ENCODE measurements at places on chromosomes 5 and 9. TPM values are rescaled to one million over a fixed set of nuclear protein-coding genes. Genes with fewer than 3 reads are reported as not detected.

The ESM1 gene
- 0.19 TPM for total RNA-seq

The PCDHB5 gene
- total RNA-seq = 1.6 TPM

The RAD1 gene
- total RNA-seq = 22.7 TPM

The SAXO1 gene
- not detected for total RNA-seq

The SEC61B gene
- 49.6 TPM for total RNA-seq

The PRRX2 gene
- total RNA-seq = 0.54 TPM

The SNX2 gene
- total RNA-seq = 41.4 TPM

The GPR150 gene
- total RNA-seq = not detected

The SEMA6A gene
- 7.8 TPM for total RNA-seq

DNA sequence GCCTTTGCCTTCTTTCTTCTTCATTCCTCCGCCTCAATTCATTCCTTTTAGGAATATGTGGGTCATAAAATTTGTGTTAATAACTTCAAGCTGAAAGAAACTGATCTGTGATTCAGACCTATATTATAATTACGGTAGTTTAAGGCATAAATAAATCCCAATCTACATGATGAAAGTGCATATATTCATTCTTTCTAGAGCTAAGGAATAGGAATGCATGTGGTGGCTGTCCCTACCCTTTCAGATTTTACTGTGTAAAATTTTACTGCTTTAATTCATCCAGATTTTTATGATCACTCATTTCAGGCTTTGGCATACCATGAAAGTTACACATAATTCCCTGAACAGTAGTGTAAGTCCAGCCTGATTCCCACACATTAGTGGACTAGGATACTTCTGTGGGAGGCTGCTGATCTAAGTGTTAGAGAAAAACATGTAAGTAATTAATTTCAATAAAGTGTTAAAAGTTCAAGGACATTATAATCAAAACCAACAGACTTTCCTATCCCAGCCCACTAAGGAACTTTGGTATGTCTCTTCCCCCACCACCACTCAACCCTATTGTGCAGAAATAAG is 83.1 kb downstream of the HINT1 start:
- DNase-seq = no peak

GRCh38 chr5:98795243-98795642 is 21.8 kb downstream of the RGMB start:
- DNase-seq = no peak

DNA sequence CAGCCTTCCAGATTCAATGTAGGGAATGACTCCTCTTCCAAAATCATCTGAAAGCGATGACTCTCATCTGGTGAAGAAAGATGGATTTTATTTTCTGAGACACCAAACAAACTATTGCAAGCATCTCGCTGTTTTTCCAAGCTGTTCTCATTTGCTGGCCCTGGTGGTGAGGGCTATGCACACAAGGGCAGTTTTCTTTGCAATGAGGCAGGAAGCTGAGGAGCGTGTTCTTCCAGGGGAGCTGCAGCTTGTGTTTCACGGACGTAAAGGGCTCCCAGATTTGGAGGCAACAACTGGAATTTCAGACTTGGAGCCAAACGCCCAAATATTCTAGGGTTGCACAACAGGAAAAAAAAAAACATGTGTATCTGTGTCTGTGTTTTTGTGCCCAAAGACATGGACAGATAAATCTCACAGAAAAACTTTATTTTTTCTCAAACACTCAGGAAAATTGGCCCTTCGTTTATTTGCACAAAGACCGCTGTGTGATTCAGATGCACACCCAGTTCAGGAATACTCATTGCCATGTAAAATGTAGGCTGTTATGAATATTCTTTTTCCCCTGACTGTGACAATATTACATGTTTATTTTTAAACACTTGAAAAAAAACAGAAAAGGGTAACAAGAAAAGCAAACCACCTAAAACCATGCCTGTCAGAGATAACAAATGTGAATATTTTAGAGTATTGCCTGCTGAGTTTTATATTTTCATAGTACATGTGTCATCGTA is 151.3 kb downstream of the GAS1 start:
- DNase-seq = no peak

- no peak for DNase-seq
Measured at GRCh38 chr5:173016598-173017046, 33.1 kb downstream of the ATP6V0E1 start.

DNA sequence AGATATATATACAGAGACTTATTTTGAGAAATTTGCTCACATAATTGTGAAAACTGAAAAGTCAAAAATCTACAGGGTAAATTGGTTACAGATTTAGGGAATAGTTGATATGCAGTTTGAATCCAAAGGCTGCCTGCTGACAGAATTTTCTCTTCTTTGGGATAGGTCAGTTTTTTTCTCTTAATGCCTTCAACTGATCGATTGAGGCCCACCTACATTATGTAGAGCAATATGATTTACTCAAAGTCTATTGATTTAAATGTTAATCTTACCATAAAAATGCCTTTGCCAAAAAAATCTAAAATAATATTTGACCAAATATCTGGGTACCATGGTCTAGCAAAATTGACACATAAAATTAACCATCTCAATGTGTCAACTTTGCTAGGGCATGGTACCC is 3.9 kb upstream of the GHR start:
- DNase-seq = no peak

DNA sequence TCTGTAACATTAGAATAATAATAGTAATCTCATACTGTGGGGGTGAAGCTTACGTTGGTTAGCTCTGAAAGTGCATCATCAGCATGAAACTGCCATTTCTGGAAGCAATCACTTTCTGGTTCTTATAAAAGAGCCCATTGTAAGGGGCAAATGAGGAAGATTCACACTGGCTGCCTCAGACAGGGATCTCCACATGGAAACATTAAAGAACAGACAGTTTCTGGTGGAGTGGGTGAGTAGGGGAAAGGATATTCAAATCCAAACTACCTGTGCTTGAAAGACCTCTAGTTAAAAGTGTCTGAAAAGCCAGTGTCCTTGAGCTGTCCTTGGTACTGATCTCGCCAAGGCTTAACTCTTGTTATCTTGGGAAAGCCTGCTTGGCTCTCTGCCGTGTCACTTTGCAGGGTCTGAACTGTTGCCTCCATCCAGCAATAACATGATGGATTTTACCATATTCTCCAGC is 19.1 kb upstream of the SLC31A2 start:
- DNase-seq = no peak

DNA sequence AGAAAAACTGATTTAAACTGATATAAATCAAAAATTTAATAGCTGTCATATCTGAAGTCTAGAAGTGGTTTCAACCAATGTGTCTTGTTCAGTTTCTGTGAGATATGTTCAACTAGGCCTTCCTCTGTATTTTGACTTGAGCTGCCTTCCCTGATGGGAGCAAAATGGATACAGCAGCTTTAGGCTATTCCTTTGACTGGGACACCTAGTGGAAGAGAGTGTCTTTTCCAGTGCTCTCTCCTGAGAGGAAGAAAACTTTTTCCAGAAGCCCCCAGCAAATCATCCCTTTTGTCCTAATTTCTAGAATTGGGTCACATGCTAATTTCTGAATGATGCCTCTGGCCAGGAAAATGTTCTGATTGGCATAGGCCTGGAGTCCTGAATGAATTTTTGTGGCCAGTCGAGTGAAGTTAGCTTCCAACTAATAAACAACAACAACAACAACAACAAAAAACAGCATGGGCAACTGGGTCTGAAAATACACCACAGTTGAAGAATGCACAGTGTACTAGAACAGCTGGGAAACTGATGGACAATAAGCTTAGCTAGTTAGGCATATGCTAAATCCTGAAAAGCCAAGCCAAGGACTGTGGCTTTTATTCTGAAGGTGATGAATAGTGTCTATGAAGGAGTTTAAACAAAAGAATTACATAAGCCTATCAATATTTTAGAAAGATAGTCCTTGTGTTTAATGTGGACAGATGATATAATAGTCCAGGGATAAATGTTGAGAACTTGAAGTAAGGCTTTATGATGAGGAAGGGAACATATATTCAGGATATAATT is 125.7 kb downstream of the FBN2 start:
- no peak for DNase-seq

DNA sequence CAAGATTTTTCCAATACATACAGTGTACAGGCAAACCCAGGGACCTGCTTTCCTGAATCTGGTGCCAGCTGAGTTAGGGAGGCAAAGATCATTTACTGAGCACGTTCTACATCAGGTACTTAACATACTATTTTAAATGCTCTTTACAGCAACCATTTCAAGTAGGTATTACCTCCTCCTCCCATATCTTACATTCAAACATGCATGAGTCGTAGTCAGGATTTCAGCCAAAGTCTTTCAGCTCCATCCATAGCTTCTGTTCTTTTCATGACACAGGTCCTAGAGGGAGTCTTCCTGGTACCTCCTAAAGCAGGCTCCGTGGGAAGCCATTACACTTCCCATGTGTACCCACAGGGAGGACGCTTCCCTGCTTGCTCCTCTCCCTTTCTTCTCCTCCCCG is 11.7 kb downstream of the KCNV2 start:
- no peak for DNase-seq

DNA sequence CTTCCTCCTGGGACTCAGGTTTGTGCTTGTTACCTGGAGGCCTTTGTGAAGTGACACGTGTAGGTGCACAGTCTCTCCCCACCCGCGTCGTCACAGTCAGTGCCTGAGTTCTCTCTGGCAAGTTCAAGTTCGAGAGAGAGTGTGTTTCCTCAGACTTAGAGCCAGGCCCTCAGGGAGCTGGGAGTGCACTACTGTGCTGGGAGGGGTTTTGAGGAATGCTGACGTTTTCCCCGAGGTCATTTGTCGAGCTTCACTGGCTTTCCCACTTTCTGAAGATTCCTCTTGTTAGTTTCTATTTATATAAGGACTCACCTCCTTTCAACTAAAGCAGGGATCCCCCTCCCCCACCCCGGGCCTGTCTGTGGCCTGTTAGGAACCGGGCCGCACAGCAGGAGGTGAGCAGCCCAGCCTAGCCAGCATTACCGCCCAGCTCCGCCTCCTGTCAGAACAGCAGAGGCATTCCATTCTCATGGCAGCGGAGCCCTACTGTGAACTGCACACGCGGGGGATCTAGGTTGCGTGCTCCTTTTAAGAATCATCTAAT is 209.2 kb downstream of the DIRAS2 start:
- DNase-seq = no peak

- DNase-seq = no peak
Measured at GRCh38 chr9:124721109-124721906, 49.8 kb downstream of the NR6A1 start.

- DNase-seq = no peak
Measured at GRCh38 chr5:151075698-151076331, 5.0 kb downstream of the TNIP1 start.

DNA sequence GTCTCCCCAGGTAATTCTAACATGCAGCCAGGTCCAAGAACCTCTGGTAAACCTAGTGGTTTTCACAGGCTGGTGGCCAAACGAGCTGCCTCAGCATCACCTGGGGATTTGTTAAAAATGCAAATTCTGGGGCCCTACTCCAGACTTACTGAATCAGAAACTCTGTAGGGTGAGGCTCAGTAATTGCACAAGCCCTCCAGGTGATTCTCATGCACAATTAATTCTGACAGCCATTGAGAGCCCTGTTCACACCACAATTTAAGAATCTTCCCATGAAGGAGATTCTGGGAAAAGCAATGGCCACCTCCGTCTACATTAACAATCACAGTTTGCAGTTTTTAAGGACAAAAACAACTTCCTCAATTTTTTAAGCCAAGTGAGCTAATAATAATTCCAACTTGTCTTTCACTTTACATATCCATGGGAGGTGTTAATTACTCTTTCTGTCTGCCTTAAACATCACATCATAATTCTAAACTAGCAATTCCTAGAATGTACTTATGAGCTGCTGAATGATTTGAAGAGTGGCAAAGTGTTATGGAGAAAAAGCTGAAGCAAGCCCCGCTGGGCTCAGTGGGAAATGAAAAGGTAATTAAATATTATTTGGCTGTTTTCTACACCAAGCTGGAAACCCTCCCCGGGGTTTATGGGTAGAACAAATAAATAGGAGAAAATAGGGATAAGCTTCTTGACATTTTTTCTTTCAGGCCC is 70.0 kb downstream of the GLDC start:
- DNase-seq = no peak

GRCh38 chr9:104810421-104811339 is 46.8 kb downstream of the NIPSNAP3B start:
- no peak for DNase-seq

- no peak for DNase-seq
Measured at GRCh38 chr9:104412238-104412637, 91.8 kb upstream of the OR13F1 start.

- DNase-seq = no peak
Measured at GRCh38 chr9:95181226-95181818, 136.2 kb downstream of the FANCC start.

- DNase-seq = no peak
Measured at GRCh38 chr5:145072889-145073288, 762.3 kb downstream of the PRELID2 start.

DNA sequence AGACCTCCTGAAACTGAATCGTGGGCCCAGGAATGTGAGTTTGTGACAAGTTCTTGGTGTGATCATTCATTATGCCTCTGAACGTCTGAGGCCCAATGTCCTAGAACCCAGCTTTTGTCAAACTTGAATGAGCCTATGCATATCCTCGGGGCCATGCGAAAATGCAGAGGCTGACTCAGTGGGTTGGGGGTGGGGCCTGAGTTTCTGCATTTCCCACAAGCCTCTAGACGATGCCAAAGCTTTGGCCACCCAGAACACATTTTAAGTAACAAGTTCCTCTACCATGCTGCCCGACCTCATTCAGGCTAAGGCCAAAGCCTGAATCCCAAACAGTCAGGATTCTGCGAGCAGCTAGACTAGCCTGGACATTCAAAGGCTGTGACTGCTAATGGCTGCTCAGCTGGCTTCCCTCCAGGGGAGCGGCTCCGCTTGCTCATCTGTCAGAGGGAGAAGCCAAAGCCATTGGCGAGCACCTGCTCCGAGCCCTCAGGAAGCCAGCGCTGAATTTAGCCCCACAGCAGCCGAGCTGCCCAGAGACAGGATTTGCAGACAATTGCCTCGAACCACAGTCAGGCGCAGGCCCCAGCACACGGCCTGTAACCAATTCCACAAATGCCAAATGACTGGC is 177.5 kb downstream of the ZDHHC21 start:
- no peak for DNase-seq

DNA sequence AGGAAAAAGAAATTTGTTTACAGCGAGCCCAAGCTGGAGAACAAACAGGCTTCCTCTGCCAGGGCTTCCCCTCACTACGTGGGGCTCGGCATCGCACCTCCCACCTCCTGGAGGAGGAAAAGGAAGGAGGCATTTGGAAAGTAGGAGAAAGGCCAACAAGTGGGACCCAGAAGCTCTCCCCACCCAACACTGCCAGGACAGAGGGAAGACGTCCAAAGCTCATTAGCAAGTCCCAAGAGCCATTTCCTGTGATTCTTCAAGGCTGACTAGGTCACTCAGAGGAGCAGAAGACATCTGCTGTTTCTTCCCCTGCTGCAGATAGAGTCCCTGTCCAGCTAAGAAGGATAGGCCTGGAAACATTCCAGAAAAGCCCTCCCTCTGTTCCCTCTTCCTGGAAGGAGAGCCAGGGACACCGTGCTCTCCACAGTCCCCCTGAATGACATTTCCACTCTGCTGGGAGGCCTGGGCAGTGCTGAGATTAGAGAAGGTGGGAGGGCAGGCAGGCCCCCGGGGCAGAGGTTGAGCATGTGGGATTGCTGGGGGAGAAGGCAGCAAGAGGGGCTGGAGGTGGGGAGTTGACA is 57.0 kb upstream of the NEURL1B start:
- DNase-seq = peak; percentile 85

GRCh38 chr9:37156781-37157356 is 36.5 kb downstream of the ZCCHC7 start:
- no peak for DNase-seq

GRCh38 chr9:76232861-76233489 is 161.3 kb downstream of the RFK start:
- DNase-seq = no peak

GRCh38 chr9:121992571-121993212 is 100.4 kb downstream of the TTLL11 start:
- DNase-seq = peak; percentile 81

Measured in Right ventricle myocardium inferior (tissue), 1 donor.